Activated effector memory CD4-positive, alpha-beta T cell treated with Interleukin-2 at 50 U/mL for 16 hours (primary cell): ENCODE measurements at places on chromosomes 4 and X.

DNA sequence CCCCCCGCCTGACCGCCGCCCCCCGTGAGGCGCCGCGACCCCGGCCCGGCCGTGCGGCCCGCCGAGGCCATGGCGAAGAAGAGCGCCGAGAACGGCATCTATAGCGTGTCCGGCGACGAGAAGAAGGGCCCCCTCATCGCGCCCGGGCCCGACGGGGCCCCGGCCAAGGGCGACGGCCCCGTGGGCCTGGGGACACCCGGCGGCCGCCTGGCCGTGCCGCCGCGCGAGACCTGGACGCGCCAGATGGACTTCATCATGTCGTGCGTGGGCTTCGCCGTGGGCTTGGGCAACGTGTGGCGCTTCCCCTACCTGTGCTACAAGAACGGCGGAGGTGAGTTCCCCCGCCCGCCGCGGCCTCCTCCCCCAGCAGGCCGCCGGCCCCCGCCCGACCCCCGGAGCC lies 780 bp downstream of the SLC6A8 start:
- DNase-seq: no peak

DNA sequence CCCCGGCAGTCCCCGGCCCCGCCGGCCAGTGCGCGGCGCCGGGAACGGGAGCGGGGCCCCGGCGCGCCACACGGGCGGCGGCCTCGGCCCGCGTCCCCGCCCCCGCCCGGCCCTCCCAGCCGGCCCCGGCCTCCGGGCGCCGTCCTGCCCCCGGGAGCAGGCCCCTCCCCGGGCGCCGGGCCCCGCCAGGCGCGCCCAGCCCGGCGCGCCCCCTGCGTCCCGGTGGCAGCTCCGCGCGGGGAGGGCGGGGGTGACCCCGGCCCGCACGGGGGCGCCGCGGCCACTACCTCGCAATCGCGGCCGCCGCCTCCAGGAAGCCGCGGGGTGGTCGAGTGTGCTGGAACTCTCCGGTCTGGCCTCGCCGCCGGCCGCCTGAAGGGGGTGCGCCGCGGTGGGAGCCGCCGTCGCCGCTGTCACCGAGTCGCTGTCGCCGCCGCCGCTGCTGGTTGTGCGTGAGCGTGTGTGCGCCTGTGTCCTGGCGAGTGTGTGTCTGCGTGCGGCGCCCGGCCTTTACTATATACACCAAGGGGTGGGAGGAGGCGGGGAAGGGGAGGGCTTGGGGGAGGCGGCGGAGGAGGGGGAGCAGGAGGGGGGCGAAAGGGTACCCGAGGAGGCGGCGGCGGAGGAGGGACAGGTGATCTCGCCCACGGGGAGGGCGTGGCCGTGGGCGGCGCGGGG lies at the start of gene RAI2:
Gene RAI2 (minus strand): TSS at position 488 of the 678 bp plus-strand sequence. CDS start 59,288 bp downstream, outside the sequence.
- no peak for DNase-seq

DNA sequence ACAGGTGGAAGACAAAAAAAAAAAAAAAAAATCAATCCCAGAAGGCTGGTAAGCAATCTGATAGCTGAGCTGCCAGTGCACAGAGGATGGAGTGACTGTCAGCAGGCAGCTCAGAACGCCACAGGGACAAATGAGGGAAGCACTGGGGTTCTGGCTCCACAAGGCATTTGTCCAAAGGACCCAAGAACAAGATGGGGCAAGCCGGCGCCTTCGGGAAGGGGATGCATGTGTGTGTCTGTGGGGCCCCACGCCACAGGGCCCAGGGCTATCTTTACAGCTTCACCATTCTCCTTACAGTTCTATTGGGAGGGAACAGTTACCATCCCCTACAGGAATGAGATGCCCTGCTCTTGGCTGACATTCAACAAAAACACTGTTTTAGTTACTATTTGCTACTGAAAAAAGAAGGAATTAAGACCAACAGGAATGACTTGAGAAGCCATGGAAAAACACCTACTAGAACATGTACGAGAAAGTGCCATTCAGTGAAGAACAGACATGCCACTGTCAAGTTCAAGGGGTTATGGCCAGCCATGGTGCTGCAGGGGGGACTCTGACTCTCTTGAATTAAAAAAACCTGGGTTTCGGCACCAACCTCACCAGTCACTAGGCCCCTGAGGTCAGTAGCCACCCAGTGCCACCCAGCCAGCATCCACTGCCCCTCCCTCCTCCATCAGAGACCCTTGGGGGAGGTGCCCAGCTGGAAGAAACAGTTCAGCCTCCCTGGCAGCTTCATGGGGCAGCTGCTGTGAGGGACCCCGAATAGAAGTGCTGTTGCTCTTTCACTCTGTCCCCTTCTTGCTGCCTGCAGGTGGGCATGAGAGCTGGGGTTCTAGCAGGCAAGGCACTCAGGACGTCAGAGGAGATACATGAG lies 18.5 kb downstream of the WDR1 start:
- DNase-seq: no peak

DNA sequence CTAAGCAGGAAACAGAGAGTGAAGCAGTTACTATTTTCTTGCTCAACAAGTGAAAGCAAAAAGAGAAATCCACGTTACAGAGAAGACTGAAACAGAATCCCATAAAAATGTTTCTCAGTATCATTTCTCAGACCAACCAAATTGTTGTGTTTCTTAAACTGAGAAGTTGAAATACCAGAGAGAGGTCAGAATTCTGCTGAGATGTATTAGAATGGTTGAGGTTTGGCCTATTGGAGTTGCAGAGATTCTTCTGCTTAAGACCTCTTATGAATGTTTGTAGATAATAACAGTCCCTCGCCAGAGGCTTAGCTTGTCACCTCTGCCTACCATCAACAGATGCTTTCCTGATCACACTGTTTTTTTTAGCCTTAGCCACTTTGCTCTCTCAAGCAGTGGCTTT lies 481.4 kb downstream of the TRIML1 start:
- DNase-seq: no peak

DNA sequence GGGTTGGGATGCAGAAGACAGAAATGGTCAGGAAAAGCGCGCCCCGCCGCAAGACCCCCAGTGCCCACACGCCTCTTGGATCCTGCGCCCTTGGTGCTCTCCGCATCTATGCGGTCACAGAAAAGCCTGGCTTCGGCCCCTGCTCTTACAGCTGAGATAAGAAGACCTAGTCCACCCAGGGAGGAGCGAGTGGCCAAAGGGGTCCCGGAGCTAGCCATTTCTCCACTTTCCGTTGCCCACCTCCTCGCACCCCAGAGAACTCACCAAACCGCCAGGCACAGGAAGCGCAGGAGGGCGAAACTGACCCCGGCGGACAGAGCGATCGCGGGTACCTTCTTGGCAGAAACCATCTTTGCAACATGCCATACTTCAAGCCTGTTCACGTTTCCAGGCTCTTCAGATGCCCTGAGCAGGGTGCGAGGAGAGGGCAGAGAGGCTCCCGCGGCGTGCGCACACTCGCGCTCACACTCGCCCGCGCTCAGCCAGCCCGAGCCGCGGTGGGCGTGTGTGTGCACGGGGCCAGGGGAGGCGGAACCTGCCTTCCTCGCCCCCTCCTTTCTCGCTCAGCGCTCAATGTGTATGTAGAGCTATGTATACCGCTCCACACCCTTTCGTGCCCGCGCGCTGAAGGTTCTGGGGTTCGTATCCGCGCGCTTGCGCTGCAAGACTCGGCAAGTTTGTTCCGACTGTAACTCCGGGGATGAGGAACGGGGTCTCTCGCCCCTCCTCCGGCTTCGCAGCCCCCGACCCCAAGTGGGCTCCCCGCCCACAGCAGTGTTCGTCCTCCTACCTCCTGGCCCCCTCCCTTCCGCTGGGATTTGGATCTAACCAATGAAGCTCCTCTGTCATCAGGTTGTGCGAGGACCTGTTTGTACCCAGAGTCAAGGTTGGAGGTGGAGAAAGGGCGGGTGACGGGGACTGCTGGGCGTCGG lies at the start of gene GABRA4:
Gene GABRA4 (minus strand): TSS at position 507 of the 932 bp plus-strand sequence. CDS start 157 bp downstream, at position 350.
- DNase-seq: no peak

GRCh38 chr4:2630556-2631273 lies 94.3 kb downstream of the FAM193A start:
- no peak for DNase-seq

DNA sequence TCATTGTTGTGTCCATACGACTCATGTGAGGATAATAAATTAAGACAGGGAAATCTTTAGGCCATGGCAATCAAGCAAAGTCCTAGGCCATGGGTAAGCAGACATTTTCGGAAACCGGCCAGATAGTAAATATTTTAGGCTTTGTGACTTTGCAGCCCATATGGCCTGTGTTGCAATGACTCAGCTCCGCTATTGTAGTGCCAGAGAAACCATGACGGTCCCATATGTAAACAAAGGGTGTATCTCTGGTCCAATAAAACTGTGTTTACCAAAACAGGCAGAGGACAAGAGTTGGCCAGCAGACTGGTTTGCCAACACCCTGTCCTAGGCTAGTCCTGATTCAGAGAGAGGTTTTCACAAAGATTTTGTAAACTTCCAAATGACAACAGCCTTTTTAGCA lies 5.0 kb downstream of the FAM114A1 start:
- no peak for DNase-seq

DNA sequence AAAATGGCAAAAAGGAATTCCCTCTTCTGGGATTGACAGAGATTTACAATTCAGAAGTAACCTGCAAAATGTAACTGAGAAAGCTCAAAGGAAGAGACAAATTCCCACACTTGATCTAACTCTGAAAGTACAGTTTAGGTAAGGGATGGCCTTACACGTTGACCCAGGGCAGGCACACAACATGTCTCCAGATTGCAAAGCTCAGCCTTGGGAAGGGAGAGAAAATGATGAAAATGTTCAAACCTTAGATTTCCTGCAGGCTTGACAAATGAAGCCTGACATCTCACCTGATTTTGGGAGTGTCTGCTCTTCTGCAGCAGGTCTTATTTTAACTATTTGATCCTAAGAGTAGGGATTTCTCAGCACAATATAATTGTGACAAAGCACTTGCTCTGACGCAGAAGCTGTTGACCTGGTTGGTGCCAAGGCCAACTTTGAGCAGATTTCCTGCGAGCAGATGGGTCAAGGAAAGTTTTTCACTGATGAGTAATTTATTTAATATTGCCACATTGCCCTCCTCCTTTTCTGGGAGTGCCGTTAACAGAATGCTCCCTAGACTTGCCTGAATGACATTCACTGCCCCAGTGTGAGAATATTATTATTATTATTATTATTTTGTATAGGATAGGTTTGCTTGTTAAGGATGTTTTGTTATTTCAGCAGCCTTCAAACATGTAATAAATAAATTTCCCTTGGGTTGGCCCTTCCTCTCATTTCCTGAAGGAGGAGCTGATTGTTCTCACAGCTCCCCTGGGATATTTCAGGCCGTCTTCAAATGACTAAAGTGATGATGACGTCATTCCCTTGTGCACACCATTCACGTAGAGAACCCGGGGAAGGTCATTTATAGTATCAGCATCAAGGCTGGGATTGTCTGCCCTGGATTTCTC lies 157.1 kb downstream of the VEGFC start:
- DNase-seq: no peak

- no peak for DNase-seq
Measured at GRCh38 chr4:93168053-93168452, 660.5 kb upstream of the ATOH1 start.

DNA sequence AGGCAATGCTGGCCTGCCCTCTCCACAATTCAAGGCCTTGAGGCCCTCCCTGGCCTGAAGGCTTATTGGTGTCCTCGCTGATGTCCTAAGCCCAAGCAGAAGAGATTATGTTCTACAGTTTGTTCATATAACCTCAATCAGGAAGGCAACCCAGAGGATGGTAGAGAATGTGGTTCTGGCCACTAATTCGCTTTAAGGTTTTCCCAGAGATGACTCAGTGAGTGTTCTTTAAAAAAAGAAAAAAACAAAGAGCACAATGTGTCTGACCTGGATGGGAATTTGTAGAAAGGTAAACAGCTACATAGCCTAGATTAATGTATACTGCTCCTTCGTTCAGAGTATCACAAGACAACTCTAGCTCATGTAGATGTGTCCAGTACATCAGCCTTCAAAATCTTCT lies 66.0 kb downstream of the MANBA start:
- no peak for DNase-seq

- no peak for DNase-seq
Measured at GRCh38 chr4:163623787-163624186, 129.3 kb downstream of the TMA16 start.

GRCh38 chr4:61200187-61200915 lies at the start of gene ADGRL3:
TSS of gene ADGRL3 (plus strand) at chr4:61200326.
- no peak for DNase-seq

DNA sequence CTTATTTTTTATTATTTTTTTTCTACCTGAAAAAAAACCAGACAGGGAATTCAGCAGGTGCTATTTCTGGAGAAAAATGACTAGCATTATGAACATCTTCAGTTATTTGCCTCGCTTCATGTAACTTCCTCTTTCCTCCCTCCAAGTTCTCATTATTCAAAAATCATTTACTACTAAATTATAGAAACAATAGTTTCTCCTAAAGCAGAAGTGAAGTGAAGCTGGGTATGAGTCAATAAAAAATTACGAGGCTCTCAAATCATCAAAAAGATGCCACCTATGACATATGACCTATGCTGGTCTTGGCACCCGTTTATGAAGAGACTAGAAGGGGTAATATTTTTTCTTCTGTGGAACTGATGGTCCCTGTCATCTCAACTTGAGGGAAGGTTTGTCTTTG lies 145.0 kb upstream of the AADAT start:
- no peak for DNase-seq

DNA sequence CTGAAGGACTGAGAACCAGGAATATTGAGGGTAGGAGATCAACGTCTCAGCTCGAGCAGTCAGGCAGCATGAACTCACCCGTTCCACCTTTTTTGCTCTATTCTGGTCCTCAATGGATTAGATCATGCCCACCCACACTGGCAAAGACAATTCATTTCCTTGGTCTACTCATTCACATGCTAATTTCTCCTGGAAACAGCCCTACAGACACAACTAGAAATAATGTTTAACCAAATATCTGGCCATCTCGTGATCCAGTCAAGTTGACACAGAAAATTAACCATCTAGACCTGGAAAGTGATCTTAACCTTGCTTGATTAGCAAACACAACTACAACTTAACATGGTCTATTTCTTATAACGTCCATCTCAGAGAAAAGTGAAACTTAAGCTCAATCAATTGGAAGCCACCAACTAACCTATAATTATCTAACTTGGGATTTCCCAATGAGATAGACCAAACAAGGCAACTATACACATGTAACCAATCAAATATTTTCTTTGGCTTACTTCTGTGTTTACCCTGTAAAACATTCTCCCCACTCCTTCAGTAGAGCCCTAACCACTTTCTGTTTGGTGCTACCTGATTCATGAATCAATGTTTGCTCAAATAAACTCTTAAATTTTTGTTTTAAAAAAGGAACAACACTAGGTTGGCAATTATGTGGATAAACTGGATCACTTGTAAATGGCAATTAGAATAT lies 69.7 kb upstream of the MAMLD1 start:
- no peak for DNase-seq
